ENCODE measurements at places on chromosomes 11 and 22. TPM values are rescaled to one million over a fixed set of nuclear protein-coding genes. Genes with fewer than 3 reads are reported as not detected.

DNA sequence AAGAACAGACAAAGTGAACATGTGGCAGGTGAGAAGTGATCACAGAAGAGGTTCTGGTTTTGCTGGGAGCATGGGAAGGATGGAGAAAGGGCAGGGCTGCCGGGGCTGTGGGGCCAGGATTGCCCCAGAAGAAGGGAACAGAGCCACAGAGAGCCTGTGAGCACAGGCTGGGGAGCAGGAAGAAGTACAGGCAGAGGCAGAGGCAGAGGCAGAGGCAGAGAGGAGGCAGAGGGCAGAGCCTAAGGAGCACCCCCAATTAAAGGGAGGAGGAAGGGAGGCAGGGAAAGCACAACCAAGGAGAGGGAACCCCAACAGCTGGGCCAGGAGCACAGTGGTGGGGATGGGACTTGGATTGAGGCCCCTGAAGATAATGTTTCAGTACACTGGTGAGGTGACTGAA, 51.5 kb downstream of the SGSM3 start:
- no peak for DNase-seq

DNA sequence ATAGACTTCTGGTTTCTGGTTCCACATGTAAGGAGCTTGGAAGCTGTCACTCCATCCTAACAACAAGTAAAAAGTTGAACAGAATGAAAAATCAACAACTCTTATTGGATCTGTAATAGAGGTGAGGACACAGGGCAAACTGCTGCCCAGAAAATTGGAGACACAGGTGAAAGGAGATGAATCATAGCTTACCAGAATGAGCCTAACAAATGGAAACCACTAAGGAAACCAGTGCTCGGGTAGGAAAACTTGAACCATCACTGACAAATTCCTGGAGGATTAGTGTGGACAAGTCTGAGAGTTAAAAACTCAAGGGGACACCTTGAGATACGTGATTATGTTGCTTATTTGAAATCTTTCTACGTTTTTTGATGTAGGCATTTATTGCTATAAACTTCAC, 52.1 kb downstream of the GDPD4 start:
- no peak for DNase-seq

- DNase-seq = peak; percentile 50
These were observed 458.3 kb downstream of the METTL15 start for GRCh38 chr11:28566339-28567089.

Gene TSPO
- 19.9 TPM for total RNA-seq

GRCh38 chr11:72511393-72512047, 77.2 kb upstream of the CLPB start:
- no peak for DNase-seq

Gene FGF4
- total RNA-seq = 2.0 TPM

DNA sequence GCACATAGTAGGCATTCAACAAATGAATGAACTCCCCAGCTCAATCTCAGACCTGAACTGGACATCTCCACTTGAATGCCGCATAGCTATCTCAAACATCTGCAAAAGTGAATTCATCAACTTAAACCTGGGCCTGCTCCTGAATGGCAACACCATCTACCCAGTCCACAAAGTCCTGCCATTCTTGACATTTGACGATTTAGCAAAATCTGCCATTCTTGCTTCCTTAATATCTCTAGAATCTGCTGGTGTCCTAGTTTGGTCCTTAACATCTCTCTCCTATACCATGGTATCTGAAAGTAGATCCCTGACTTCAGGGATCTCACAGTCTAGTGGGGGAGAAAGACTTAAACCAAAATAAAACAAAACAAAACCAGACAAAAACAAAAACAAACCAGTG, 12.4 kb upstream of the HPX start:
- no peak for DNase-seq

DNA sequence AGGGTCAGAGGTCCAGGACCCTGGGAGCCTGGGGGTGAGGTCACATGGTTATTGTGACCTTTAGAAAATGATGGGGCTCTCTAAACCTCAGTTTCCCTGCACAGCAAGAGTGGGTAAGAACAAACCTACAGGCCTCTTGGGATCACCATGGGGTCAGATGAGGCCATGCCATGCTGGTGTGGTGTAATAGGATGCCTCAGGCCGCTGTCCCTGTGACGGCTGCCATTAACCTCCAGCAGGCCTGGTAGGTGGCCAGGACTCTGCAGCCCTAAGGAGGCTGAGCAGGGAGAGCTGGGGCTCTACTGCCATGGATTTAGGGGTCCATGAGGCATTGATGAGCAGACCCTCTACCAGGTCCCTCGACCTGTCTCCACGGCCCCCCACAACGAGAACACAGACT, 265.5 kb downstream of the CTTN start:
- DNase-seq = no peak

All from H1 (cell line).